ENCODE measurements at places on chromosomes 12 and 14. TPM values are rescaled to one million over a fixed set of nuclear protein-coding genes. Genes with fewer than 3 reads are reported as not detected.

TGM1 gene
- 1.1 TPM for total RNA-seq

CRACR2A gene
- total RNA-seq: 5.2 TPM

KCNA1 gene
- not detected for total RNA-seq

IFI27 gene
- total RNA-seq: 132 TPM

ACOT6 gene
- not detected for total RNA-seq

SMCO2 gene
- total RNA-seq: not detected

RNASE7 gene
- total RNA-seq: not detected

OTUB2 gene
- 0.56 TPM for total RNA-seq
